ENCODE measurements at places on chromosomes 11 and 22. TPM values are rescaled to one million over a fixed set of nuclear protein-coding genes. Genes with fewer than 3 reads are reported as not detected.

- DNase-seq, result no peak
Measured at GRCh38 chr11:58625826-58626460, 3.5 kb downstream of the CNTF start.

DNA sequence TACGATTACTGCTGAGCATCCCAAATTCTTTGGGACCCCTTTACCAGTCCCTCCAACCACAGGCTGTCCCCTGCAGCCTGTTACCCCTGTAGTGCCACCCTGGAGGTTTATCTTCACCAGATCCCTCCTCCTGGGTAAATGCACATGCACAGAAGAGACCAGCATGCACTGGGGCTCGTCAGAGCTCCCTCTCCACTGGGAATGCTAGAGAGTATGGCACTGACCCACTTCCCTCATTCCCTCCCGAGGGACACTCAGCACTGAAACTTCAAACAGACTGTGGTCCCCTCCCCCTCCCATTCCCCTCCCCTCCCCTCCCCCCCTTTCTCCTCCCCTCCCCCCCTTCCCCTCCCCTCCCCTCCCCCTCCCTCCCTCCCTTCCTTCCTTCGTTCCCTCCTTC, 49.1 kb downstream of the C11orf91 start:
- no peak for DNase-seq

- no peak for DNase-seq
Measured at GRCh38 chr11:18700375-18700774, 1.8 kb downstream of the TMEM86A start.

GRCh38 chr11:44010789-44011251, 37.0 kb upstream of the ACCSL start:
- DNase-seq, result no peak

DNA sequence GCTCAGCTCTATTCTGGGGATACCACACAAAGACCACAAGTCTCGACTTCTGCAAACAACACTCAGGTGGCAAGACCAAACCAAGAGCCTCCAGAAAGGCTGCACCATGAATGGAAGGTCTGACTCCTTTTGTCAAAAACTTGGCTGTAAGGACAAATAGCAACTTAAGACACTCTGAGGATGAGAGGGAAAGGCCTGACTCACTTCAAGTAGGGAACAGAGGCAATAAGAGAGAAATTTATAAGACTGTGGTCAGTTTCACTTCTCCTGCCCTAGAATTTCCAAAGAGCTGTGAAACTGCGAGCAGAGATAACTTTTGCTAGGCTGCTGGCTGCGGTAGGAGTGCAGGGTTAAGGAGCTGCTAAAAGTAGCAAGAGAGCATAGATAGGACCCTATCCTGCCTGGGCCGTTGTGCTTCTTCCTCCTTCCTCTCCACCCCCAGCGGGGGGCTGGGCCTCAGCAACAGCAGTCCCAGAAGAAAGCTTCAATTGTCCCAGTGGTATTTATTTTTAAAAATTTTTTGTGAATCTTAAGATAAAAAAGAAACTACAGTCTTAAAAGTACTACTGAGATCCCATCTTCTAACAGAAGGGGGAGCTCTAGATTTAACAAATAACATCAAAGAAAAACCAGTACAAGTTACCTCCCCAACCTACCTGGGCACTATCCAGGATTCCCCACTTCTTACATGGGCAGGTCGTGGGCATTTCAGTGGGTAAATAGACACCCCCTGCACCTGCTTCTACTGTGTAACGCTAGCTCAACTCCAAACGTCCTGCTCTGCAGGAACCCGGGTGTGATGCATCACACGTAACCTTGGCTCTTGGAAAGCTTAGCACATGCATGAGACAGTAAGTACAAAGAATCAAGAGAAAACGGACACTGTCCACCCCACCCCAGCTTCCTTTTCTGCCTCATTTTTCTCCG, 66.4 kb downstream of the SGSM3 start:
- DNase-seq, result peak; percentile 90

- no peak for DNase-seq
Measured at GRCh38 chr22:31400023-31400397, 606 bp downstream of the DRG1 start.

GRCh38 chr11:20963596-20963995, 294.2 kb downstream of the NELL1 start:
- DNase-seq, result no peak

DNA sequence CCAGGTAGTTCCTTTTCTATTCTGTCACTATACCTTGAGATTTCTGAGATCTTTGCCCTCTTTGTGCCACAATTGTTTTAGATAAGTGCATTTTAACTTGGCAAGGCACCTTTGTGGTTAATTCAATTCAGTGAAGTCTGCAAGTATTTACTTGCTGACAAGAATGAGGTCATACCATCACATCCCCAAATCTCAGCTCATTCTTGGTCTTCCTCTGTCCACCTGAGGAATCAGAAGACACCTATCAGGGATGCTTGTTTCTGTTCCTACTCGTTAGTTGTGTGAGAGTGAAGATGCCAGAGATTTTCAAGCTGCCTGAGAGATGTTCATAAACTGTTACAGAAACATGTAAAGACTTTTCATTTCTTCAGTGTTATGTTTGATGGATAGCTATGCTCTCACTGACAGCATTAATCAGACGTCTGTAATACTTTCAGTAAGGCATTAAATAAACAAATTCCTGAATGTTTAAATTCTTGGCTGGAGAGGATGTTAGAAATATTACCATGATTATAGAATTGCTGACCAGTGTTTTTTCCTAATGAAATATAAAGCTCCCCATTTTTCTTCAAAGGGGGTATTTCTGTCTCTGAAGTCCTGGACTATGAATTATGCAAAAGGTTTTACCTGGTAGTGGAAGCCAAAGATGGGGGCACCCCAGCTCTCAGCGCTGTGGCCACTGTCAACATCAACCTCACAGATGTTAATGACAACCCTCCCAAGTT, 135.0 kb upstream of the MTNR1B start:
- DNase-seq, result no peak

GRCh38 chr11:48052183-48053044, 72.1 kb downstream of the PTPRJ start:
- no peak for DNase-seq

DNA sequence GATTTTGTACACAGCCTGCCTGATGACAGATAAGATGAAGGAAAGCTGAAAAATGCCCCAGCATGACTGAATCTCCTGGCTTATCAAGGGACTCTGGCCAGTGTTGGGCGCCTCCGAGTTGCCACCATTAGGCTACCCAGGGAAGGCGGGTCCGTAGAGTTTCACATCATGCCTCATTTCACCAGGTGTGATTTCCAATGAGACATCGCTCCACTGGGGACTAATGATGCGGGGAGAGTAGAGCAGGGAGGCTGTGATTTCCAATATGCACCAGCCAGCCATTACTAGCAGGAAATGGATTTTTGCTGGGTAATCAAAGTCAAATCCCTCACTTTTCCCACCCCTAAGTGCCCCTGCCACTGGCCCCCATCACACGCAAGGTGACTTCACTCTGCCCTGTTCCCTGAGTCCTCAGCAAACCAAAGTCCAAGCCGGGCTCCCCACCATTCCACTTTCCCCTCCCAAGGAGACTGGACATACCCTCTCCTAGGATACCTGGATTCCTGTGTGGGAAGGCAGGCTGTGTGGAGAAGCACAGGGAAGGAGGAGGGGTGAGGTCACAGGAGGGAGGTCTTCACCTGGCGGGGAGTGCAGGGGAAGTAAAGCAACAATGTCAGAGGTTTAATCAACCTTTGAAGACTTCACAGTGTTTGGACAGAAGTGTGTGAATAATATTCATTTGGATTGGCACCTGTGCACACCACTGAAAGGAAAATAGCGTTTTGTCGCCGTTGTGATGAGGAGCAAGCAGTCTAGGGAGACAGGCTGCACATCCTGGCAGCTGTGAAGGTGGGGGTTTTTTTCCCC, 613.3 kb upstream of the CADM1 start:
- no peak for DNase-seq

- DNase-seq, result no peak
Measured at GRCh38 chr22:23686416-23687024, 4.3 kb upstream of the RGL4 start.

- no peak for DNase-seq
Measured at GRCh38 chr22:34454598-34454997, 534.3 kb upstream of the LARGE1 start.

DNA sequence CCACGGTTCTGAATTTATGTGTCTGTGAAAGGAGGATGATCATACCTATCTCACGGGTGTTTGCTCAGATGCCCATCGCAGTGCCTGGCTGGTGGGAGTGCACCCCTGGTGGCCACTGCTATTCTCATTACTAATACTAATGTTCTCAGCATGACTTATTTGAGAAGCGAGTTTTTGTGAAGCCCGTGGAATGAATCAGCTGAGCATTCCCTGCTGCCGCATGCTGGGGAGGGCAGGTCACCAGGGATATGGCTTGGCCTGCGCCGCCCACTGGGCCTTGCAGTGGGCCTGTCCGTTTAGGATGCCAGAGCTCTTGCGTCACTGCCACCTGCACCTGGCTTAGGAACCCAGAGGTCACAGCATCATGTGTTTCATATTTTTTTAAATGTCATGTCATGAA, 16.9 kb downstream of the CTTN start:
- DNase-seq, result no peak

- no peak for DNase-seq
Measured at GRCh38 chr11:3956038-3956437, 100.6 kb downstream of the STIM1 start.

GRCh38 chr22:31055635-31056159, 25.4 kb upstream of the SMTN start:
- no peak for DNase-seq

DNA sequence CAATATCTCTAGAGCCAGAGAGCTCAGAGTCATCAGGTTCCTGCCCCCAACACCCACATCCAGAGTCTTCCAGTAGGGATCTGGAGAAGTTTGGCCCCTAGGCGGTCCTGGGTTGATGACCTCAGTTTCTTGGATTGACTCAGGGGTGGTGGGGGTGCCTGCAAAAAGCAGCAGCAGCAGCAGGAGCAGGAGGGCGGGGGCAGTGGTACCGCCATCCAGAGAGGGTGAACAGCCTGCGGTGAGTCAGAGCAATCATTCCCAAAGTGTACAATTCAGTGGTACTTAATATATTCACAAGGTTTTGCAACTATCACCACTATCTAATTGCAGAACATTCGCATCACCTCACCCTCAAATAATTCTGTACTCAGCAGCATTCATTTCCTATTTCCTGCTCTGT, 9.9 kb upstream of the SEC14L3 start:
- no peak for DNase-seq

DNA sequence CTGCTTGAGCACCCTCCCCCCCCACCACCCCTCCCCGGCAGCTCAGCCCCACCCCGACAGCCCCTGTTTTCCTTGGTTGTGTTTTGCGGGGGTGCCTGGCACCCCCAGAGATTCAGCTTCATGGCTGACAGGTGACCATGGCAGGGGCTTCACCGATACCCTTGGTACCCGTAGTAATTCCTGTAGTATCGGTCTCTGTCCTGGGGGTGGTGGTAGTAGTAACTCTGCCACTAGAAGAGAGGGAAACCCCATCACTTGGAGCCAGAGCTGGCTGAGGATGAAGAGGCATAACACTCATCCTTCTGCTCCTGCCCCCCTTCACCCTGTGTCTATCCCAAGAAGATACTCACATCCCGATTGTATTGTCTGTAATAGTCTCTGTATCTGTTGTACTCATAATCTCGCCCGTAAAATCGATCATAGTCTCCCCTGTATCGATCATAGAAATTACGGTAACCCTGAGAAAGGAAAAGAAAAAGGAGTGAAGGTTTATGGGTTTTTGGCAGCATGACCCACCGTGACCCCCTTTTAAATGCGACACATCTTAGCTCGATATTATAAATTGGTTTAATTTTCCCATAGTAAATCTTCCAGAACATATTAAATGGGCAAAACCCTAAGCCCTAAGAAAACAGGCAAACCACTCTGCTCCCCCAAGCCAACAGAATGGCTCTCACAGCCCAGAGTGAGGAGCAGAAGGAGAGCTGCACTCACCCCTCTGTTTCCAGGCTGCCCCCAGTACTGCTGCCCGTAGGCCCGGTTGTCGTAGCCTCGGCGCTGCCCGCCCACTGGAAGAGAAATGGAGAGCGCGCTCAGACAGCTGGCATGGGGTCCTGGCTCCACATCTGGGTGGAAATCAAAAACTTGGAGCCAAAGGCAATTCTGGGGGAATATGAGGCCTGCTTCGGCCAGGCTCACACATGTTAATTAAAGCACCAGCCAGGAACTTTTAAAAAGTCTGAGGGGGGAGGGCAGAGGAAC, 8.0 kb downstream of the GNG3 start:
- DNase-seq, result no peak

DNA sequence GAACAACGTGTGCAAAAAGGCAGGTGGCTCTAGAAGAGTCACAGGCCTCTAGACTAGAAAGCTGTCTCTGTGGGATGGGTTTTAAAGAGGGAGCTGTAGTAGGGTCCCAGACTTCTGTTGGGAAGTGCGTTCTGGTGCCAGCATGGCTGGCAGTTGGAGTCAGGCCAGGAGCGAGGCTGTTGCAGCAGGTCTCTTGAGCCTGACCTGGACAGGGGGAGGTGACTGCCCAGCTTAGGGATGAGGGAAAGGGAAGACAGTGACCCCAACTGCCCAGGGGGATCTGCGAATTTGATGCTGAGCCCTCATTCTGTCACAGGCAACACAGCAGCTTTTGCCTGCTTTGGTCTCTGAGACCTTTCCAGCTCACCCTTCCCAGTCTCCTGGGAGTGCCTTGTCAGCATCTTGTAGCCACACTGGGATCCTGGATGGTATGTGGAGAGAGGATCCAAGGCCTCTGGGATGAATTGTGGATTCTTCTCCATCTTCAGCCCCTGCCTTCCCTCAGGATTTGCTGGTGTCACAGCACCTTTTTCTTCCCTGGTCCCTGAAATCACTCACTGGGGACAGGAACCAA, 3.4 kb downstream of the TSKU start:
- no peak for DNase-seq

GRCh38 chr22:18024276-18024939, at the start of gene MICAL3:
Gene MICAL3, minus strand, starts transcription at chr22:18024561. Its CDS starts 117,749 bp downstream, at chr22:17906812.
- DNase-seq, result no peak

GRCh38 chr11:57641011-57641807, 8.5 kb downstream of the YPEL4 start:
- peak; percentile 46 for DNase-seq

- no peak for DNase-seq
Measured at GRCh38 chr11:101770648-101771047, 144.2 kb upstream of the CEP126 start.

- DNase-seq, result no peak
Measured at GRCh38 chr22:22920910-22921550, 33.4 kb downstream of the IGLL5 start.

- DNase-seq, result no peak
Measured at GRCh38 chr11:20226933-20227332, 66.7 kb upstream of the DBX1 start.

GRCh38 chr11:11663907-11664306, 42.1 kb upstream of the GALNT18 start:
- no peak for DNase-seq

GRCh38 chr11:61075891-61076290, 26.4 kb upstream of the CD5 start:
- DNase-seq, result no peak

The OR6A2 gene
- polyA plus RNA-seq, result not detected

The MMP8 gene
- polyA plus RNA-seq, result 0.14 TPM

The ROBO4 gene
- polyA plus RNA-seq, result 0.20 TPM

The SLC22A25 gene
- polyA plus RNA-seq, result not detected

The LZTR1 gene
- polyA plus RNA-seq, result 7.1 TPM

The PHLDB1 gene
- 0.25 TPM for polyA plus RNA-seq

The FREY1 gene
- not detected for polyA plus RNA-seq

The KCNK4 gene
- polyA plus RNA-seq, result not detected

The CECR2 gene
- polyA plus RNA-seq, result 0.11 TPM

The NXPE1 gene
- not detected for polyA plus RNA-seq

The GLB1L2 gene
- not detected for polyA plus RNA-seq

Data from CD14-positive monocyte (primary cell).